CD8-positive, alpha-beta T cell (primary cell): ENCODE measurements at places on chromosomes 7 and 10. TPM values are rescaled to one million over a fixed set of nuclear protein-coding genes. Genes with fewer than 3 reads are reported as not detected.

The TUBB8 gene
- total RNA-seq: not detected

The INTS15 gene
- total RNA-seq: 52.3 TPM

The STEAP4 gene
- not detected for total RNA-seq

The HIBADH gene
- 6.8 TPM for total RNA-seq

The SNX13 gene
- 22.0 TPM for total RNA-seq

The SERPINE1 gene
- total RNA-seq: 0.14 TPM

The BMPER gene
- total RNA-seq: not detected

The CHAT gene
- total RNA-seq: not detected

- no peak for DNase-seq
Observed at GRCh38 chr7:105402221-105403095, 13.7 kb upstream of the SRPK2 start.

DNA sequence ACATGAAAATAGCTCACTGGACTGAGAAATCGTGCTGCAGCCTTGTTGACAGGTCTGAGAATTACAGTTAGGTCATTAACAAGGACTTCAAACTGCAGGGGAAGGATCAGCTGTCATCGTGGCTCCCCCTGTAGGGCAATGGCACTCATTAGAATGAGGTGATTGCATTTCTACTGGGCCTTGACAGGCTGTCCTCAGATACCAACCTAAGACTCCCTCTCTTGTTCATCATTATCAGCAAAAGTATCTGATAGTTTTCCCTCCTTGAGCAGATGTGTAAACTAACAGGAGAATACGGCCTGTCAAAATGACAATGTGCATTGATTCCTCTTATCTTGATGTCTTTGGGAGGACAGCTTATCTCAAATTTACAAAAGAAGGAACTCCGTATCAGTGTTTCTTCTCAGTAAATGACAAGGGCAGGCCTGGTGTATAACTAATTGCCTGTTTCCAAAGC lies 648.5 kb upstream of the LRRN3 start:
- DNase-seq: no peak

DNA sequence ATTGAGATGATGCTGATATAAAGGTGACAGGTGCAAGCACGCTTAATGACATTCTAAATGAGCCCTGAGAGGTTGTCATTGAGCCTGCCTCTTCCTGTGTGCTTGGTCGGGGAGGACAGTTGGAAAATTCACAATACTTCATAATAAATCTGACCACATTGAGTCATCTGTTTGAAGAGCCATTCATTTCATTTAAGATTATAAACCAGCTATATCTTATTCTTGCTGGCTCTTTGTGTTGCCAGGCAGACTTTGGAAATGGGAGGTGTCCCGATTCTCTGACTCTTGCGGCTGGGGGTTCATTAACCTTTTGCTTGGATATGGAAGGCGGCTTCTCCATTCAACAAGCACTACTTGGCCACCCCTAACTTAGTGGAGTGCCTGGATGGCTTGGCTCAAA lies 198.2 kb downstream of the FANK1 start:
- DNase-seq: no peak

GRCh38 chr7:35805876-35806275 lies 5.0 kb downstream of the SEPTIN7 start:
- DNase-seq: no peak

DNA sequence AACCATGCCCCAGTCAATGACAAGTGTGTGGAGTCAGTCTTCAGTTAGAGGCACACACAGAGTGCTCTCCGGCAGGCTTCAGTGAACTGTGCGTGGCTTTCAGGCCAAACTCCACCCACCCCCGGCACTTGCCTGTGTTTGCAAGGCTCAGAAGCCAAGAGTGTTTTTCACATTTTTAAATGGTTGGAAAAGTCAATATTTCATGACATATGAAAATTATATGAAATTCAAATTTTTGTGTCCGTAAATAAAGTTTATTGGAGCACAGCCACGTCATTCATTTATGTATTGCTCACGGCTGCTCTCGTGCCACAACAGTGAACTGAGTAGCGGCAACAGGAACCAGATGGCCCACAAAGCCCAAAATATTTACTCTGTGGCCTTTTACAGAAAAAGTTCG lies 104.7 kb downstream of the SFMBT2 start:
- DNase-seq: no peak

DNA sequence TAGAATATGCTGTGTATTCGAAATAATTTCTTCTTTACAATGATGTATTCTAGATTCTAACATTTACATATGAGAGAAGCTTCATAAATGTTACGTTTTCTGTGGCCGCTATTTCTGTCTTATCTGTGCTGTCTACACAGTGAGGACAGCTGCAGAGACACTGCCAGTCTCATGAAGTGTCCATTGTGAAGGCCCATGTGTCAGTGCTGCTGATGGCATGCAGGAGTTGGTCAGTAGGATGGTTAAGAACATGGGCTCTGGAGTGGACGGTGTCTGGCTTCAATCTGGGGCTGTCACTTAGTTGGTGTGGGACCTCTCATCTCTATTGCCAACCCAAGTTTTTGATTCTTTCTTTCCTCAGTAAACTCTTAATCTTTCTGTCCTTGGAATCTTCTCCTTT lies 137.3 kb downstream of the SDK1 start:
- DNase-seq: no peak

GRCh38 chr7:40680657-40681056 lies 545.9 kb downstream of the SUGCT start:
- no peak for DNase-seq

- DNase-seq: peak; percentile 18
Observed at GRCh38 chr7:3464900-3465622, 164.0 kb downstream of the SDK1 start.

DNA sequence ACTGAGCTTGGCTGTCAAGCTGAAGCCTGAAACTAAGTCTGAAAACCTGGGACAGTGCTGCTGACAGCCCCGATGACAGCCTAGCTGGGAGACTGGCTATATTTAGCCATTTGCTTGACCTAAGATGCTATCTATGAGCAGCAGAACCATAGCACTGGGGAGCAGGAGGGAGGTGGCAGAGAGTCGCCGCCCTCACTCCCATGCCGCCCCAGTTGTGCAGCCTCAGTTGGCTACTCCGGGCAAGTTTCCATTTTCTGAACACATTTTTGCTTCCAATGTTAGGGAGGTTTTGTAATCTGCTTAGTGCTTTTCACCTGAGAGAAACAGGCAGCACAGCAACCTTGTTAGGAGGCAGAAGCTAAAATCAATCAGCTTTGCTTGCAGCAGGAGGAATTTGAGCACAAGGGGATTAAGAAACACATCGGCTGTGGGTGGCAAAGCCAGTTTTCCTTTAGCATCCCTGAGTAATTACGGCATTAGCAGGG lies 20.4 kb upstream of the C10orf71 start:
- no peak for DNase-seq

GRCh38 chr10:5447611-5448071 lies 35.3 kb downstream of the NET1 start:
- DNase-seq: peak; percentile 51
